OCI-M1 (cell line): ENCODE measurements at places on chromosomes 7 and 10.

DNA sequence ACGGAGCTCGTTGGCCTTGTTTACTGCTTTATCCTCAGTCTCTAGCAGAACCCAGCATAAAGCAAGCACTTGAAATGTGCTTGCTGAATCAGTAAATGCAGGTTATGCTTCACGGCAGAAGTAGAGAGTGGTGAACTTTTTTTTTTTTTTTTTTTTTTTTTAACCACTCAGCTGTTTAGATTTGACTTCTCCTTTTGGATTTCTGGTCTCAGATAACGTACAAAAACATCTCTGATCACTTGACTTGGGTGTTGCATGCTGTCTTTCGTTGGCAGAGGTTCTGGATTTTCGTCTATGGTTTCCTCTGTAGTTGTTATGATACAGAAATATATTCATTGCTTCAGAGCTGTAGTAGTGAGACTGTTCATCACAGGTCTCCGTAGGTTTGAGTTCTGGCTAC, 242.5 kb upstream of the HABP2 start:
- DNase-seq, result peak; percentile 28

GRCh38 chr10:29736366-29737073, 101.7 kb upstream of the SVIL start:
- DNase-seq, result no peak

DNA sequence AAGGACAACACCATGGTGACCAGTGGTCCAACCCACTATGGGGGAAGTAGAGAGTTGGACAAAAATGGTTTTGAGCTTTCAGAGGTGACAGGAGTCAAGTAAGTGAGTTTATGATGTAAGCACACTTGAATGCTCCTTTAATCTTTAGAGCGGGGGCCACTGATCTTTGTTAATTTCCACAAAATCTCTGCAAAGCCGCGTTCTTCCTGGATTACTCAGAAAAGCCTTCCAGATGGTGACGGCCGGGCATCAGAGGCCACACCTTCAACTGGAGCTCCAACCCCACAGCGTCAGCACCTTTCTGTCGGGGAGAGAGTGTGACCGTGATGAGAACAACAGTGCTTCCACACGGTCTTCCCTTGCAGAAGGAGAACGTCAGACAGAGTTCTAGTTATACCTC, 35.2 kb upstream of the KLF6 start:
- DNase-seq, result no peak

DNA sequence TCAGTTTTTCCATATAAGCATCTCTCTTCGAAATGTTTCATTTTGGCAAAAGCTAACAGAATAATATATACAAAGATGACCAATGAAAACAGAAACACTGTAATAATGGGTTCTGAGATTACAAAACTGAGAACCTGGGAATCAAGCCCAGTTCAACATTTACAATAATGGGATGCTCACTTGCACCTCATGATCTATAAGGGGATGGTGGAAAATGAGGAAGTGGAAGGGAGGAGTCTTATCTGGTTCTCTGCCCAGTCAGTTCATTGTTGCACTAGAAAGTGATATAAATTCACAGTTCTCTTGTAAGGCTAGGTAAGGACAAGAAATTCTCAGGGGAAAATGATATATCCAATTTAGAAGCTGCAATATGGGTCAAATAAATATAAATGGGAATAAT, 31.7 kb upstream of the RHOBTB1 start:
- peak; percentile 86 for DNase-seq

- DNase-seq, result no peak
These were observed 64.4 kb upstream of the CARD11 start for GRCh38 chr7:3107889-3108570.
